HT1080 (cell line): ENCODE measurements at places on chromosomes 12 and 14.

GRCh38 chr12:106300761-106301160, 1.8 kb upstream of the TCP11L2 start:
- no peak for DNase-seq

DNA sequence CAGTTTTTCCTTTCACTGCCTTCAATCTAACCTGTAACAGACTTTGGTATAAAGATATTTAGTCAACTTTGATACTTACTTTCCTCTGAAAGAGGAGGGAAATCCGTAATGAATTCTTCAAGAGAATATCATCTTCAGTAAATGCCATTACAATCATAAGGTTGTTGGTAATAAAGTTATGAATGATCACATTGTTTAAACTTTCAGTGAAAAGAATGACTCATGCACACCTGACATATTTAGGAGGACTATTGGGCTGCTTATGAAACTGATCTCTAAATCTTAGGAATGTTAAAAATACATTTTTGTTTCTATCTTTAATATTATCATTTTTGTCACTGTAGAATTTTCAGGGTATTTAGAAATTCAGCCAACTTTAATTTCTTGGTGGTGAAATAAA, 474.7 kb downstream of the SLC16A7 start:
- peak; percentile 54 for DNase-seq

- DNase-seq = peak; percentile 38
Observed at GRCh38 chr14:63006531-63006930, 38.7 kb downstream of the KCNH5 start.

GRCh38 chr12:53236443-53237111, 4.6 kb upstream of the RARG start:
- no peak for DNase-seq

DNA sequence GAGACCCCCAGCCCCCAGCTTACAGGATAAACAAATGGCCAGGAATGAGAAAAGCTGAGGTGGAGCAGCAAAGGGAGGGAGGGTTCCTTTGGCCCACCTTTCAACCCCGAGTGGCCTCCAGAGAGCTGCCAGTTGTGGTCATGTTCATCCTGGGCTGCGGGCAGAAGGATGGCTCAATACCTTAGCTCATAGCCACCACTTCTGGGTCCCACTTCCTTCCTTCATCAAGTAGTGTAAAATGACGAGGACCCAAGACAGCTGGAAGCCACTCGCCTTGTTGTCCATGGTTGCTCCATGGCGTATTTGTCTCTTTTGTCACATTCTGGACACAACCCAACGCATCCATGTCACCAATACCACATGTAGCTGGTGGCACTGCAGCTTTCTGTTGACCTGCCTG, 24.2 kb downstream of the CRACR2A start:
- DNase-seq = no peak

- DNase-seq = no peak
Observed at GRCh38 chr14:98218218-98218617, 1053.8 kb downstream of the BCL11B start.
